Activated CD4-positive, CD25-positive, alpha-beta regulatory T cell (primary cell): ENCODE measurements at places on chromosomes 3 and 15.

DNA sequence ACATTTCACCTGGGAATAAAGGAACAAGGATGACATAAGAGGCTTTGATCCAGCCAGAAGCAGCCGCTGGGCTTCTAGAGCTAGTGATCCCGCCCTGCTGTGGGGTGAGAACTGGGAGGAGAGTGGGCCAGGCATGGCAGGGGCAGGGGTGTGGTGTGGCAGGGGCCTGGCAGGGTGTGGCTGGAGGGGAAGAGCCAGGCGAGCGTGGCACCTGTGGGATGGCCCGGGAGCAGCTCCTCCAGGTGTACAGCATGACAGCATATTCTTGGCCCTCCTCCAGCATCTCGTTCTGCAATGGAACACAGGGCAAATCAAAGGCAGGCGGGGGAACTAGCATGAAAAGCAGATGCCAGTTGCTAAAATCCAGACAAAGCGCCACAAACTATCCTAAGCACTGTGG lies 35.5 kb downstream of the CYFIP1 start:
- no peak for DNase-seq

DNA sequence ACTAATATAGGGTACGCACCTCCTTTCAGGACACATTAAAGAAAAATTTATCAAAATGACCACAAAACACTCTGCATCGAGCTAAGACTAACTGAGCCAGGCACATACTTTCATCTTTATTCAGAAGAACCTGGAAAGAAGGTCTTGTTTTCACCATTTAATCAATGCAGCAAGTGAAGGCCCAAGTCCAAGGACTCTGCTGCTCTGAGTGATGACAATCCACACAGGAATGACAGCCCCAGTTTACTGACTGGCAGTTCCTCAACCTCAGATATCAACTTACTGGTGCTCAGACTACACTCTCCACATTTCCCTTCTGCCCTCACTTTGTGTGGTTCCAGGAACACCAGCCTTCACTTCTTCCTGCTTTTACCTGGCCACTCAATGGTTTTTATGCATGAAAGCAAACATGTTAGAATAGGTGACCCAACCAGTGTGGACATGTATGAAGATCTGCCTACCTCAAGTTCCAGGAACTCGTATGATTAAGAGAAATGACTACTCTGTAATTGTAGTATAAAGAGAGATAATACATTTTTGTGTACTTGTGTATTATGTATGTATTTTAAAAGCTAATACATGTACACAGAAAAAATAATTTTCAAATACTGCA lies 29.1 kb upstream of the RASA2 start:
- DNase-seq, result no peak

GRCh38 chr15:89171136-89172072 lies 50.0 kb downstream of the RLBP1 start:
- no peak for DNase-seq

GRCh38 chr3:161406594-161407555 lies 35.6 kb upstream of the SPTSSB start:
- no peak for DNase-seq

- DNase-seq, result no peak
These were observed 74.3 kb upstream of the SOX2 start for GRCh38 chr3:181637456-181637855.

- DNase-seq, result no peak
These were observed 10.3 kb upstream of the IL12A start for GRCh38 chr3:159978353-159978752.
